Activated CD4-positive, alpha-beta T cell treated with anti-CD3 and anti-CD28 coated beads, Interleukin-2, amount 50 U/mL, for 24 hours (primary cell): ENCODE measurements at places on chromosomes 4 and X.

DNA sequence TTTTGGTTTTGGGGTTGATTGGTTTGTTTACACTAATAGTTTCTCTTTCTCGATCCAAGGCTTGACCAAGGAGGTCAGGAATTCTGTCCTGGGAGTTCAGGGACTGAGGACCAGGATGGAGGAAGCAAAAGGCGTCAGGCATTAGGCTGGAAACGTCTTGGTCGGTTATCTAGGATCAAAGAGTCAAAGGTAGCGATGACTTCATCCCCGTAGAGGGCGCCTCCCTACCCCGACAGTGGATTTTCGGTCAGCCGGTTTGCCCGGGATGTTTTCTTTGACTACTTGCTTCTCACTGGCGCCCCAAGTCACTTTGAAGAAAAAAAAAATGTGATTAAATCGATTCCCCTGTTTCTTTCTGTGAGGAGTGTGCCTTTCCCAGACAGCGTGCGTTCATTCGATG, 980 bp upstream of the FHDC1 start:
- DNase-seq = no peak

- no peak for DNase-seq
Measured at GRCh38 chrX:580030-580429, 50.6 kb upstream of the SHOX start.

DNA sequence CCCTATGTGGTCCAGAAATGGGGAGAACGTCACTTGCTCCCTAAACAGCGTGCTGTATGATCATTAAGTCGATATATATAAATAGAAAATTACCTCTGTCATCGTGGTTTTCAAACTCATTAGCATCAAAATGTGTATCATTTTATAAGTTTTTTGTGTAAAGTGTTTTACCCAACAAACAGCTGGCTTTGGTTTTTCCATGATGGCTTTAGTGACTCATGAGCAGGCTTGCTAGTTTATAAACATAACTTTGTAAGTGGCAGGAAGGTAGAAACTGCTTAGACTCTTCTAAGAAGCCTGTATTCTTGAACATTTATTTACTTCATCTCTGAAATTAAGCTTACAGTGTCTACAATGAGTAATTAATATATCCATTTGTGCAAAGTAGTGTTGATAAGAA, 108.4 kb upstream of the DIPK2B start:
- DNase-seq = no peak

- no peak for DNase-seq
Measured at GRCh38 chr4:114692958-114693357, 94.4 kb downstream of the UGT8 start.

DNA sequence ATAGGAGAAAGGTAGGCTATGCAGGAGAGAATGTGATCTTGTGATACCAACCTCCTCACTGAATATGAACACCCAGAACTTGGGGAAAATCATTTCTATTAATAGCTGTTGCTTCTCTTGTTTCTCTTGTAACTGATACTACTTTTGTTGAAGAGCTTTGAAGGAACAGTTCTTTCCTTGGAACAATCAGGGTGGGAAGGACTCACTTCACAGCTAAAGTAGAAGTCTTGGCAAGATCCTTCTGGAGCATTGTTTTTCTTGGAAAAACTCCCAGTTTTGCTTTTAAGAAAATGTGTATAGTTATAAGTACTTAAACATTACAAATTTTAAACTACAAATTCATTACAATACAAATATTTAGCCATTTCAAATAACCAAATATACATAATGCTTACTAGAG, 19.1 kb upstream of the XK start:
- no peak for DNase-seq

GRCh38 chrX:78035061-78035460, 65.6 kb upstream of the PGAM4 start:
- DNase-seq = no peak

GRCh38 chr4:142358656-142359055, 487.4 kb downstream of the INPP4B start:
- no peak for DNase-seq

DNA sequence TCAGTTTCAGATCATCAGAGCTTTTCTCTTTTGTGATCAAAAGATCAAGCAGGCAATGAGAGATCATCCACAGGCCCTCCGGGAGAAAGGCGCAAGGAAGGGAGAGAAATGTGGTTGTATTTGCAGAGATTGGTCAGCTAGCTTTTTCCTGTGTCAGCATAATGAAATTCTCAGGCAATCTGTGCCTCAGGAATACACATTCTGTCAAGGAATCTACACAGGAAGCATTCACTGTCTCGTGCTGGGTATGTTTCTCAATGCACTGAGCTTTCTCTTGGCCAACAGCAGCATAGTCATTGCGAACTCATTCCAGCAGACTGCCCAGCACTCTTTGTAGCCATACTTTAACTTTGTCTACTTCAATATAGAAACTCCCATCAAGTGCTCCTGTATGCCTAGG, 413.7 kb downstream of the PPP3CA start:
- no peak for DNase-seq

GRCh38 chrX:115419069-115419468, 129.6 kb downstream of the LUZP4 start:
- no peak for DNase-seq

GRCh38 chr4:153327247-153327646, 17.2 kb upstream of the MND1 start:
- no peak for DNase-seq
